Activated CD4-positive, CD25-positive, alpha-beta regulatory T cell treated with anti-CD3 and anti-CD28 coated beads, Interleukin-2, amount 50 U/mL, for 72 hours (primary cell): ENCODE measurements at places on chromosomes 7 and 10.
A peak's percentile ranks its signal among the peaks of the same experiment; 100 is the strongest.

DNA sequence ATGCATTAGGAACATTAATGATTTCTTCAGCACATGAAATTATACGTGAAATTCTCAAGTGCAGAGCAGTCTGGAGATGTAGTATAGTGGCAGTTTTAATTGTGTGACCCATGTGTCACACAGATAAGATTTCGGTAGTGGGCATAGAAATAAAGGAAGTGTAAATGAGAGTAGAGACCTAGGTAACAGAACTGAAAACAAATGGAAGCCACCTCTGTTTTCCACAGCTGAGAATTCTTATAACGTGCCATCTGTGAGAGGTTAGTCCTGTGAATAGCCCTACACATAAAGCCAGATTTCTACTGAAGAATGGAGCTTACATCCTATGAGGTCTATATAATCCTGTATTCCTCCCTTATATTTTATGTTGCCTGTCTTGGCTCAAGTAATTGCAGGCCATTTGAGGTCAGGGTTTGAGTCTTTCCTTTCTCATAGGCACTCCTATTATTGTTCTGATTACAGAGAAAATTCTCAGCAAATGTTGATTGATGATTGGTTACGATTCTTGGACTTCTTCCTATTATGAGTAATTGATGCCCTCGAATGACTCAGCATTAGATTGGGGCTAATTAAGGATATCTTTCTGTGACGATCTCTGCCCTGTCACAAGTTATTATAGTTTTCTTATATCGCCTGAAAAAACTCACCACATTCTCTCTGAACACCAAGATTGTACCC, 258.2 kb downstream of the KIF20B start:
- no peak for DNase-seq

DNA sequence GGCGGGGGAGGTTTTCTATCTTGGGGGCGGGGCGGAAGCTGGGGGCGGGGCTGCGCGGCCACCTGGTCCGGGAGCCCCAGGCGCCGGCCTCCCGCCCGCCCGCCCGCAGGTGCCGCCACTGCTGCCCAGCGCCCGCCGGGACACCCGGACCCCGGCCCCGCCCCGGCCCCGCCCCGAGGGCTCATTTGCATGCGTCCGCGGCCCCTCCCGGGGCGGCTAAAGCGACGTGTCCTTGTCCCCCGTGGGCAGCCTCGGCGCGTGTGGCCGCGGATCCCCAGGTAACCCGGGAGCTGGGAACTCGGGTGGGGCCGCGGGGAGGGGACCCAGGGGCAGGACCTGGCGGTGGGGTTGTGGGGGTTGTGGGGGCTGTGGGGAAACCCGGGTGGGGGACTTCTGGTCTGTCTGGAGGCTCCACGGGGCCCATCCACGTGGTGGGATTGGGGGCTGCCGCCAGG, at the start of gene BHLHA15:
Gene BHLHA15 (plus strand): TSS at position 219 of the 455 bp plus-strand sequence. CDS start 871 bp downstream, outside the sequence.
- no peak for DNase-seq

DNA sequence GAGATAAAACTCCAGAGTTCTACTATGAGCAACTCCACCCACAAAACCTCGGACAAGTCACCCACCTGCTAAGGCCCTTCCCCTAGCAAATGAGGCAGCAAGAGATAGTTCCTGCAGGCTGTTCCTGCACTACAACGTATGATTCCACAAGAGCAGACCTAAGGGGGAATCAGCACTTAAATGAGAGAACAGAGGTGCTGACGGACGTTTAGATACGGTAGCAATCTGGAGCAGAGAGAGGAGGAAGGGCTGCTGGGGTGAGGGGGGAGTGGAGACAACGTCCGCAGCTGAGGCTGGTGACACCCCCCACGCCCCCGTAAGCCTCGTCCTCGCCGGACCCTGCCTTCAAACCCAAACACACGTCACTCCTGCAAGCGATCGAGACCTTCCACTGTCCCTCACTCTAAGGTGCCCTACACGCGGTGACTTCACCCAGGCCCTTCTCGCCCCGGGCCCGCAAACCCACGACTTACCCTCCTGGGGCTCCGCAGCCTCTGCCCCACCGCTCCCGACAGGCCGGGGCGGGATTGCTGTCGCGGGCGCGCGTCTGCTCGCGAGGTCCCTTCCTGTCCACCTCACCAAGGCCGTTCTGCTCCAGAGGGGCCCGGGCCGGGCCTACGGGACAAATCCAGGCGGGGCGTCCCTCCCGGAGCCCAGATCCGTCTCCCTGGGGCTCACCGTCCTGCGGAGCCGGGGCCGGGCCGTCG, 635 bp downstream of the ZNF12 start:
- DNase-seq, result peak; percentile 57

DNA sequence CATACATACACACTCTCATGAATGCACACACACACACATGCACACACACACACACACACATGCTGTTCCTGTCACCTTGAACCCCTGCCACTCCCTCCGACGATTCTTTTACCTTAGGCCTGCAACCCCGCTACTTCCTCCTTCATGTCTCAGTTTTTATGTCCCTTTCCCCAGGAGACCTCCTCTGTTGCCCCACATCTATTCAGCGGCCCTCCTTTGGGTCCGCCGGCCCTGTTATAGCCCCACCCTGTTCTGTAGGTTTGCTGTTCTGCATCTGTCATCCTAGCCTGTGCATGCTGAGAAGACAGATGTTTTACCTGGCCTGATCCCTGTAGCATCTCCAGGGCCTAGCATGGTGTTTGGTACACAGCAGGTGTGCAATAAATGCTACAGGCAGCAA, 161.6 kb upstream of the PCBD1 start:
- no peak for DNase-seq

GRCh38 chr7:149720372-149721083, 52.9 kb downstream of the ZNF467 start:
- no peak for DNase-seq

DNA sequence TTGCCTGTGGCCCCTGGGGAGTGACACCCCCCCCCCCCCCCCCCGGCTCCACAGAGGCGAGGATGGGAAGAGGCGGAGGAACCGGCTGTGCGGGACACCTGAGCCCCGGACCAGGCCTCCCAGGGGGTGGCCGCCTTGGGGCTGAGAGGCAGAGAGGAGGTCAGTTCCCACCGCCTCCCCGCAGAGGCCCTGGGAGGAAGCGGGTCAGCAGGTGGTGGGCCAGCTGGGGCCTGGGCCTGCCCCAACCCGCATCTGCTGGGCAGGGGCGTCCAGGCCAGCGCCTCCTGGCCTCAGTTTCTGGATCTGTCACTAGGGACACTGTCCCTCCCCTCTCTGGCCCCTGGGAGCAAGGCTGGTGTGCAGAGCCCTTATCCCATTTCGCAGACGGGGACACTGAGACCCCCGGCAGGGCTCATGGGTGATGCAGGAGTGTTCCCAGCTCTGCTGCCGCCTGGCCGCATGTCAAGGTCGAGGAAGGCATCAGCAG, 14.6 kb upstream of the LFNG start:
- DNase-seq, result no peak

GRCh38 chr10:106795619-106796018, 368.9 kb downstream of the SORCS1 start:
- DNase-seq, result no peak

GRCh38 chr7:50711271-50712175, 71.2 kb downstream of the GRB10 start:
- DNase-seq, result no peak
